ENCODE measurements at places on chromosomes 1 and 21.

GRCh38 chr1:66532798-66533783, 862 bp upstream of the SGIP1 start:
- DNase-seq: peak; percentile 14

- DNase-seq: no peak
Observed at GRCh38 chr1:95311014-95311413, 77.0 kb downstream of the RWDD3 start.

DNA sequence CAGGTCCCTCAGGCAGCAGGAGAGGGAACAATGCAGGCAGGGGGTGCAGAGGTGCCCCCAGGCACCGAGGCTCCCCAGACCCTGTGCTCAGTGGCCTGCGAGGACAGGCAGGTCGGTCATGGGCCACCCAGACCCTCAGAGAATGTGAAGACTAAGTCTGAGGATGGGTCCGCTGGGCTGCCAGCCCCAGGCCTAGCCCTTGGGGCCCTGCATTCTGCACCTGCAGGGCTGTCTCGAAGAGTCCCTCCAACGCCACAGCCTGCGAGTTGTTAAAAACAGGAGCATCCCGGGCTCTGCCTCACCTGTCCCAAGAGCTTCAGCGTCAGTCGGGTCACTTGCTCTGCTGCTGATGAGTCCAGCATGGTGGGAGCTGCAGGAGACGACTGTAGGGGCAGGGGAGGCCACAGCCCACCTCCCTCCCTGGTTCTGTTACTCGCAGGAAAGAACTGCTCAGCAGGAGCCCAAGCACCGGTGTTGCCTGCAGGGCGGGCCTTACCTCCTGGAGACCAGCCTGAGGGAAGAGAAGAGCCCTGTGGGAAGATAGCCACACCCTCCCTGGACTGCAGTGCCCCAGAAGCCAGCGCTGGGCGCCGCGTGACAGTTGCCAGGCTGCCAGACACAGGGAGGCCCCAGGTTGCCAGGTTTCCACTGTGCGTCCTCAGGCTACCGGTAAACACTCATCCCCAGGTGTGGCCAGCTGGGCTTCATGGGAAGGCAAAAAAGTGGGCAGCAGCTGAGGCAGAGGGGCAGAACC, 5.8 kb downstream of the C21orf58 start:
- DNase-seq: no peak

- DNase-seq: peak; percentile 6
Observed at GRCh38 chr1:63152572-63152971, 169.8 kb upstream of the FOXD3 start.

GRCh38 chr1:20373764-20374163, 83.1 kb downstream of the VWA5B1 start:
- no peak for DNase-seq

- no peak for DNase-seq
Observed at GRCh38 chr1:55575571-55576279, 360.6 kb upstream of the USP24 start.

DNA sequence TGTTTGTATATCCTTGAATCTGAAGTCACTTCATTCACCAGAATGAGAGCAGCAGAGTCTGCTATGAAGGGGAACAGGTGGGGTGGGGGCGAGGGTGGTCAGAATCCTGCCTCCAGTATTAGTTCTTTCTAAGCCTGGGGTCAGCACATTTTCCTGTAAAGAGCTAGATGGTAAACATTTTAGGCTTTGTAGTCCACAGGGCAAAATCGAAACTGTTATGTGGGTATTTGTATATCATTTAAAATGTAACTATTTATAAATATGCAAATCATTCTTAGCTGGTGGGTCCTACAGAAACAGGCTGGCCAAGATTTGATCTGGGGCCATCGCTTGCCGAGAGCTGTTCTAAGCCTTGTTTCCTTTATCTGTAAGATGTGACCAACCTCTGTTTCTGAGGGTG, 96.0 kb downstream of the IGSF21 start:
- no peak for DNase-seq

DNA sequence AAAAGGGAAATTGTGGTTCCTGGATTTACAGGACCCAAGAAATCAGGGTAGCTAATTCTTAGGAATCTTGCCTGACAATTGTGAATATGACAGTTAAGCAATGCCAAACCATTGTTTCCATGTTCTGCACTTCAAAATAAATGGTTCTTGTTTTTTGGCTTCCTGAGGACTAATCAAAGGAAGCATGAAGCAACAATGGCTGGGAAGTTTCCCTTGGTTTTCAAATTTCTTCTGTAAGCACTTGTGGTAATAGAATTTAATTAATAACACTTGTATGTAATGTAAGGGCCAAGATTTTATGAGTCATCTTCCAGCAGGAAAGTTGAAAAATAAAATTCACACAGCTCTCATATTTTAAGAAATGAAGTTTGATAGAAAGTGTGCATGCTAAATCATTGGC, 31.7 kb downstream of the JAM2 start:
- DNase-seq: no peak

DNA sequence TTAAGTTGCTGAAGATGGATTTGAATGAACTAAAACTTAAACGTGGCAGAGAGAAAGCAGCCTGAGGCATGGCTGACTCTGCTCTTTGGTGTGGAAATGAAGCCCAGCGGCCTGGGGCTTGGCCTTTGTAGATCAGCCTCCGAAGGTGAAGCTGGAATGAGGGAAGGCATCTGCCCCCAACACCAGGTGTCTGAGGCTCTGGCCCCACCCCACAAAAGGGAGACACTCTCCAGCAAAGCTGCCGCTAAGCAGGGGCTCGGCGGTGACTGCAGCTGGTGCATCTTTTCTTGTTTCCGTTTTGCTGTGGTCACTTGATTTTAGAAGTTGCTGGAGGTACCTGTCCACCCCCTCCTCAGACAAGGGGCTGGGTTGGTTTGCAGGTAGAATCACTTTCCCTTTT, 38.2 kb upstream of the NID1 start:
- DNase-seq: no peak

GRCh38 chr1:100834777-100835660, 59.6 kb downstream of the EXTL2 start:
- no peak for DNase-seq
